ENCODE measurements at places on chromosomes 1 and 21. TPM values are rescaled to one million over a fixed set of nuclear protein-coding genes. Genes with fewer than 3 reads are reported as not detected.

Gene XCL2
- total RNA-seq: not detected

Gene SNIP1
- 7.8 TPM for total RNA-seq

Gene LDLRAD1
- not detected for total RNA-seq

Gene FGR
- not detected for total RNA-seq

Gene OR2L2
- not detected for total RNA-seq

Gene EXTL1
- total RNA-seq: not detected

Gene ELAPOR1
- not detected for total RNA-seq

Gene COL6A1
- total RNA-seq: 10.2 TPM

Gene CELA3A
- total RNA-seq: not detected

Gene MIXL1
- not detected for total RNA-seq

Gene OR2T11
- not detected for total RNA-seq

Gene SLC5A9
- total RNA-seq: not detected

Gene TGFBR3
- not detected for total RNA-seq

Gene CCDC185
- total RNA-seq: not detected

Gene AMY1B
- total RNA-seq: not detected

Gene KLHL12
- 23.5 TPM for total RNA-seq

Measured in hair follicular keratinocyte (primary cell).